WTC11 (cell line): ENCODE measurements at places on chromosomes 11 and 22.
A peak's percentile ranks its signal among the peaks of the same experiment; 100 is the strongest.

DNA sequence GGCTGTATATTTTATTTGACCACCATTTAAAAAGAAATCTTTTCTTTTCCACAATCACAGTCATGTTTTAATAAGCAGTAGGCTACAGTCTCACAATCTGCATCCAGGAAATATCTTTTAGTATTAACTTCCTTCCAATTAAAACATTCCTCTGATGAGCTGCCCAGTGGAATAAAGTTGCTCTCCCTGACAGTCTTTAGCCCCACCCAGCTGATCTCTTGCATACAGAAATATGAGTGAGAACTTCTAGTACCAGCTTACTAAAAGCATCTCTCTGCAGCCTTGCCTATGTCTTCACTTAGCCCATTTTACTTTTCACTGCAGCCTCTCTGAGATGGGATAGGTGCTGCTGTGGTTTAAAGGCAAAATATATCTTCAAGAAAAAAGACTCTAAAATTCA is 143.4 kb upstream of the ANO3 start:
- no peak for DNase-seq

GRCh38 chr11:118045191-118045590 is 31.7 kb upstream of the TMPRSS4 start:
- no peak for DNase-seq

DNA sequence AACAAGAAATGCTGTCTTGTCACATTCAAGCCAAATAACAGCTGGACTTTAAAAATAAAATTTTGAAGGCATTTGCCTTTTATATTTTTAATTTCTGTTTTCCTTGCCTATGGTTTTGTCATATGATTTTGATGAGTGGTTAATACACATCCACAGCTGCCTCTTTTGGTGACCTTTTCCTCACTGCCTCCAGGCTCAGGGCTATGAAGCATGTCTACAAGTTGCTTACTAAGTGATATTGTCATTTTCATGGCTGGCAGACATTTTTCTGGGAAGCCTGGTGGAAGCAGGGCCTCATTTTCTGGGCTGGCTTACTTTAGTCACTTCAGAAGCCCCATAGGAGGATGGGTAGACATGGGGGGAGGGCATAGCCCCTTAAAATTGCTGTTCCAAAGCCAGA is 344.9 kb downstream of the SOX6 start:
- no peak for DNase-seq

GRCh38 chr11:32529994-32530588 is 53.5 kb upstream of the EIF3M start:
- DNase-seq: no peak

DNA sequence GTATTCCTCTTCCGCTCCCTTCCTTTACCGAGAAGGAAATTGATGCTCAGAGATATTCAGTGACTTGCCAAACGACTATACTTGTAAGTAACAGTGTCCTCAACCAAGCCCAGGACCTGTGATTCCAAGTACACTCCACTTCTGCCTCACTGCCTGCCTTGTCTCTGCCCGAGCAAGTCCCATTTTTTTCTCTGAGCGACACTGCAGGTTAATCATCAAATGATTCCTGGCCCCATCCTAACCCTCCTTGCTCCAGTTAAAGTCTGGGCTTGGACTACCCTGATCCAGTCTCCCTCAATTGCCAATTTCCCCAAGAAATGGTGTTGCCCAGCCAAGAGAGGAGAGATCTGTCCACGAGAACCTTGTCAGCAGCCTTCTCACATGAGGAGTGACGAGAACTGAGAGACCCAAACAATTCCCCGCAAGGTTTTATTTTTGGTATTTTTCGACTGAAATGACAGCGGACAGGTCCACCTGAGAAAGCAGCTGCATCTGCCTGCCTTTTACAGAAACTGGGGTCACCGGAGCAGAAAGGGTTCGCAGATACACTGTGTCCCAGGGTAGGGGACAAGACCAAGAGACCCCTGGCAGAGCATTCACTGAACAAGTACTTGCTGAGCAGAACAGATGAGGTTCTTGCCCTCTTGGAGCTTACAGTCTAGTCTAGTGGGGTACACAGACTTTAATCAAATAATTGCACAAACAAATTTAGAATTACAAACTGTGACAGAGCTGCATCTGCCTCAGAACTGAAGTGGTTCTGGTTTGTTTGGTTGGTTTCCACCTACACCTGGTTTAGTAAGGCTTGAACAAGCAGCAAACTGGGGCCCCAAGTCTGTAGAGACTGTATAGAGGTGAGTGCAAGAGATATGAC is 11.4 kb downstream of the POU2AF1 start:
- no peak for DNase-seq

- no peak for DNase-seq
These were observed 7.6 kb upstream of the JHY start for GRCh38 chr11:122874991-122875390.

GRCh38 chr11:38481391-38481790 is 1883.4 kb upstream of the RAG2 start:
- no peak for DNase-seq

- no peak for DNase-seq
These were observed 11.2 kb upstream of the DGKZ start for GRCh38 chr11:46335890-46336562.

GRCh38 chr11:43988040-43988817 is 45.8 kb downstream of the C11orf96 start:
- no peak for DNase-seq

DNA sequence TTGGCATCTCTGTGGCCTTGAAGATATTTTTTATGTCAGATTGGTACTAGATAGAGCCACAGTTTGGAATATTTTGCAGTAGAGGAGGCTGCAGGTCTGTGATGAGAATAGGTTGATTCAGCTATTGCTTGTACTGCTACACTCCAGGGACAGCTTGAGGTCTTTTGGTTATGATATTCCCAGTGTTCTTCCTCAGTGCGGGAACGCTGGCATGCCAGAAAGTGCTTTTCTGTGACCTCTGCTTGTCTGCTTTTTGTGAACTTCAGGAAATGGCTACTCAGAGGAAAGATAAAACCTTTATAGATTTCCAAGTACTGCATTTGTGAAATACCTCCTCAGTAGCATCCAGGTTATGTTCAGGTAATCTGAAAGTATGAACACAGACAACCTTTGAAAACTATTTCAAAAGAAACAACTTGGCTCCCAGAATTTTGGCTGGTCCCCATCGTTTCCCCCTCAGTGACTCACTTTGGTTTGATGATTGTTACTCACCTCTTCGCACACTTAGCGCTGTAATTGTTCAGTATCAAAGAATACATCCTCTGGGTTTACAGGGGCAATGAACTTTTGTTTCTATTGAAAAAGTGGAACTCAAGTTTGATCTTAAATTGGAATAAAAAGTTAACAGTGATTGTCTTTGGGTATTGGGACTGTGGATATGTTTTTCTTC is 191.4 kb downstream of the HIPK3 start:
- no peak for DNase-seq

DNA sequence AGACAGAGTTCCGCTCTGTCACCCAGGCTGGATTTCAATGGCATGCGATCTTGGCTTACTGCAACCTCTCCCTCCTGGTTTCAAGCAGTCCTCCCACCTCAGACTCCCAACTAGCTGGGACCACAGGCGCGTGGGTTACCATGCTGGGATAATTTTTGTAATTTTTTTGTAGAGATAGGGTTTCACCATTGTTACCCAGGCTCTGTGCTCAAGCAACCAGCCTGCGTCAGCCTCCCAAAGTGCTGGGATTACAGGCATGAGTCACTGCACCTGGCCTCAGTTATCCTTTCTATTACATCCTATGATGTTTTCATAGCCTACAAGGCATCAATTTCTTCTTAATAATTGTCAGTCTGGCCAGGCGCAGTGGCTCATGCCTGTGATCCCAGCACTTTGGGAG is 36.5 kb downstream of the LRRC74B start:
- no peak for DNase-seq

DNA sequence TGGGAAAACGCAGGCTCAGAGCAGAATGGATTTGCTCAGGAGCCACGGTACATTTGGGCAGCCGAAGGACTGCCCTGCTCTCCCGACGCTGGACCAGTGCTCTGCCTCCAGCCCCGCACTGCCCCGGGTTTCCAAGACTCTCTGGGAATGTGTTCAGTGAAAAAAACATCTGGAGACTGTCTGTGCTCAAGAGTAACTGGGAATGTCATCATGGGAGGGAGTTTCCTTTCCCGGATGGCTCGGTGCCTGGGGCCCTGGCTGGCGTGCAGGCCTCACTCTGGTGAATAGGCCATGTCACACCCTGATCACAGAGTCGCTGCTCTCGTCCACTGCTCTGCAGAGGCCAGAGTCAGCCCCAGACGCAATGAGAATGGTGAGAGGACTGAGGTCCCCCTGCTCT is 9.8 kb upstream of the APOL6 start:
- no peak for DNase-seq

- DNase-seq: no peak
These were observed 26.8 kb downstream of the CACNA1I start for GRCh38 chr22:39597236-39597869.

DNA sequence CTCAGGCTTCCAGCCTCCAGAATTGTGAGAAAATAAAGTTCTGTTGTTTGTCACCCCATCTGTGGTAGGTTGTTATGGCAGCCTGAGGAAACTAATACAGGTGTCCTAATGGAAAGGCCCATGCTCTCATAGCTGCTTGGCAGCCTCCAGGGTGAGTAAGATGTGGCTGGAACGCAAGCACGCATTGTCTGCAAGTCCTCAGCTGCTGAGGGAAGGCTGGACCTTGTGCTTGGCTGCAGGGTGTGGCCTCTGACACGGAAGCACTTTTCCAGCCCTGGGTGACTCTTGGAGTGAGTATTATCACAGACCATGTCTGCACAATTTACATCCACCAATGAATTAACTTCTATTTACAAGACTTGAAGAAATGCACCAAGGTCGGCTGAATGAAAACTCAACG is 44.4 kb upstream of the BARX2 start:
- no peak for DNase-seq

DNA sequence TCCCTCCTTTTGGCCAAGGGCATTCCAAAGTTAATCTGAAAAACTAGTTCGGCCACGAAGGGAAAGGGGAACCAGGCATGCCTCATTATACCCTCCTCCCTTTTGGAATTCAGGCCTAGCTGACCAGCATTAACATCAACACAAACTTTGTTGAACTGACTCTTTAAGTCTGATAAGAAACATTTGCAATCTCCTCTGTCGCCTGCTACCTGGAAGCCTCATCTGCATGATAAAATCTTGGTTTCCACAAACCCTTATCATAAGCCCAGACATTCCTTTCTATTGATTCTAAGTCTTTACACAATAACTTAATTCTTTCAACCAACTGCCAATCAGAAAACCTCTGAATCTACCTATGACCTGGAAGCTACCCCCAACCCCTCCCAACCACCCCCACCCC is 11.4 kb downstream of the POGLUT3 start:
- no peak for DNase-seq

DNA sequence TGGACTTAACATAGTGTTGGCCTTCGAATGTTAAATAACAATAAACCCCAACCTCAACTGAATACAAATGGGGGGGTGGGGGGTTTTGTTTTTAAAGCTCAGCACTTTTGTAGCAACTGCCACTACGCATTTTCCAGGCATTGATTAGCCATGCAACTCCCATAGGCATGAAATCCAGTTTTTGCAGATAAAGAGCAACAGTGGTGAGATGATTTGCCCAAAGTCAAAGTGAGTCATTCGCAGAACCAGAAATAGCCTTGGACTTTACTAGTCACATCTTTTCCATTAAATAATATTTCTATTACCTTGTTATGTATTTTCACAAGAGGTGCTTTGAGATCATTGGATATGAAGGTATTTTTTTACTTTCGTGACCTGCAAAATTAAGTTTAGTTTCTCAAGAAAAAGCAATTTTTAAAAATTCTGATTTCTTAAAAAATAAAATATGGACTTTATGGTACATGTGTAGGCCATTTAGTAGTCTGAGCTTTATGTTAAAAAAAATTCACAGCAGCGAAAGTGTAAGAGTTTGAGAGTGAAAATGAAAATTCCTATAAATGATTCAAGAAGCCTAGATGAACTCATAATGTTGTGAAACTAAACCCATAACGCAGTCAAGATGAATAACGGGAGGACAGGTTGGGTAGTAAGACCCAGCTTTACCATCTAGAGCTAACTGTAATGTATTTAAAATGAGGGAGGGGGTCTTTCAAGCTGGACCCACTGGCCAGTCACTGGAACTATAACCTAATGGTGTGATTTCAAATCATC is 1.9 kb upstream of the PHF21A start:
- DNase-seq: no peak

DNA sequence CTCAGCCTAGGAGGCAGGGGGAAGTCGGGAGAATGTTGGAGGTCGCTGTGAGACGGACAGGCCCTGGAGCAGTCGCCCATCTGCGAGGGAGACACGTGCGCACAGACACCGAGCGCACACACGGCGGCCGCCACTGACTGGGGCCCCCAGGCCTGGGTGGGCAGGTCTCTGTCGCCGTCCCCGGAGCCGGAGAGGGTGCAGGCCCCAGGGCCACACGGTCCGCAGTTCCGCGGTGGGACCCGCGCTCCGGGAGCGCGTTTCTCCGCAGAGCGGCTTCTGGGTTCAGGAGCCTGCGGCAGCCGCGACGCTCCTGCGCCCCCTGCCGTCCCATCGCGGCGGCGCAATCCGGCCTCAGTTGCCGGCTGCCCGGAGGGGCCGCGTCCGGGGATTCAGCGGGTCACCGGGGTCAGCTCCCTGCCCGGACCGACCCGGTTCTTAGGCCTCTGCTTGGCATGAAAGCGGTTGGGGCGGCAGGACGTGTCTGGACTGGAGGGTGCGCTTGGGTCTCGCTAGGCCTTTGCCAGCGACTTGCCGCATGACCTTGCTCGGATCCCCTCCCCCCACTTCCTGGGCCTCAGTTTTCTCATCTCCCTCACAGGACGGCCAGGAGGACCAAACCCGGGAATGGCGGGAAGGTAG is 31.2 kb downstream of the PDE2A start:
- DNase-seq: peak; percentile 74

DNA sequence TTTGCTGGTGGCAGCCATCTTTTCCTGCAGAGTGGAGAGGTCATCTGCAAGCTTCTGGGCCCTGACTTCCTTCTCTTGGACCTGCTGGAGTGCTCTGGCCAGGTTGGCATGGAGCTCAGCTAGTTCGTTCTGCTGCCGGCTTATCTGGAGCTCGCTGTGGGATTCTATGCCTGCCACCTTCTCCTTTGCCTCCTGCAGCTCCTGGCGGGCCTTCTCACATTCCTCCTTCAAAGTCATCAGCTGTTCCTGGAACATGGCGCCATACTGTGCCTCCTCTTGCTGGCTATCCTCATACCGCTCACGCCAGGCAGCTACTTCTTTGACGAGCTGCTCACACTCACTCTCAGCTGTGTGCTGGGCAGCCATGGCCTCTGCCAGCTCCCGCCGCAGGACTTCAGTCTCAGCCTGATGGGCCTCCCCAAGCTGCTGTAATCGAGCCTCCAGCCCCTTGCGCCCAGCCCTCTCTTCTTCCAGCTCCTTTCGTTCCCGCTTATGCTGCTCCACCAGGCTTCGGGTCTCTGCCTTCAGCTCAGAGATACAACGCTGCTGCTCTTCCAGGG is 16.1 kb downstream of the IL18BP start:
- DNase-seq: no peak

GRCh38 chr11:65498977-65499712 is at the start of gene MALAT1:
Gene MALAT1, plus strand, starts transcription at chr11:65499045.
- DNase-seq: peak; percentile 91

GRCh38 chr22:24002851-24003250 is 2.4 kb downstream of the GSTT4 start:
- DNase-seq: no peak
